ENCODE measurements at places on chromosomes 11 and 22.

GRCh38 chr22:47091921-47092700 is 329.7 kb downstream of the TBC1D22A start:
- no peak for DNase-seq

GRCh38 chr11:65366340-65366773 is 11.8 kb downstream of the TIGD3 start:
- DNase-seq, result peak; percentile 44

- DNase-seq, result no peak
Measured at GRCh38 chr22:49956418-49956770, 4.2 kb upstream of the PIM3 start.

DNA sequence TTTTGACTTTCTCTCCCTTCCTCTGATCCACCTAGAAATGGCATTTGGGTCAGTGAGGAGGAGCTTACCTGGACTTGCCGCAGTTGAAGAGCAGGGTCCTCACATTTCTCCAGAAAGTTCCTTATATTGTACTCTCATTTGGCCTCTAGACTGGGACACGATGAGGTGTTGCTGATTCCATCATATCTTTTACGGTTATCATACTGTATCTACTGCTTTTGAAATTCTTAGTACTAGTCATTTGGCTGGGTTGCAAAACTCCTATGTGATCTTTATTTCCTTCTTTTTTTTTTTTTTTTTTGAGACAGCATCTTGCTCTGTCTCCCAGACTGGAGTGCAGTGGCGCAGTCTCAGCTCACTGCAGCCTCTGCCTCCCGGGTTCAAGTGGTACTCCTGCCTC is 58.7 kb upstream of the FAM181B start:
- DNase-seq, result no peak

- DNase-seq, result no peak
Measured at GRCh38 chr22:32961497-32961896, 96.7 kb downstream of the SYN3 start.
